Esophagus squamous epithelium (tissue), 5 donors: ENCODE measurements at places on chromosomes 7 and 10.

DNA sequence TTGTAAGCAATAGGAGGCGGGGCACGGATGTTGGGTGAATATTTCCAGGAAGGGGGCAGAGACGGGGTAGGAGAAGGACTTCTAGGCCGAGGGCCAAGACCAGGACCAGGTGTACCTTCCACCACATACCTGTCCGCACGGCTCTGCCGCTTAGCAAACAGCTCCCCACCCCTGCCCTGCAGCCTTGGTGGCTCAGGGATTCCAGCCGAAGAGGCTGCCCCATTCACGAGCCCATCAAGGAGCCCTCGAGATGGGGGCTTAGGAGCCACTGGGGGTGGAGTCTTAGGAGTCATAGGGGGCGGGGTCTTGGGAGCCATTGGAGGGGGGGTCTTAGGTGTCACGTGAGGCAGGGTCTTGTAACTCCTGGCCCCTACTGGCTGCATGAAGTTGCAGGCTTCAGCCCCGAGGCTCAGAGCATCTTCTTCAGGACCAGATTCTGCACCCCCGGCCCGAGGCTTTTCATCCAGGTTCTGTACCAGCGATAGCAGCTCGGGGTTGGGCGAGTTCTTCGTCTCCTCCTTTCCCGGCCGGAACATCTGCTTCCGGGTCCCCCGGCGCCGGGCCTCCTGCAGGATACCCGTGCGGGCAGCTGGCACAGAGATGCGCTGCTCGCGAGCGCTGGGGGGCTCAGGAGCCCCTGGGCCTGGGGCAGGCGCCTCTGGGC lies 6.1 kb upstream of the MYOZ1 start:
- DNase-seq, result no peak

DNA sequence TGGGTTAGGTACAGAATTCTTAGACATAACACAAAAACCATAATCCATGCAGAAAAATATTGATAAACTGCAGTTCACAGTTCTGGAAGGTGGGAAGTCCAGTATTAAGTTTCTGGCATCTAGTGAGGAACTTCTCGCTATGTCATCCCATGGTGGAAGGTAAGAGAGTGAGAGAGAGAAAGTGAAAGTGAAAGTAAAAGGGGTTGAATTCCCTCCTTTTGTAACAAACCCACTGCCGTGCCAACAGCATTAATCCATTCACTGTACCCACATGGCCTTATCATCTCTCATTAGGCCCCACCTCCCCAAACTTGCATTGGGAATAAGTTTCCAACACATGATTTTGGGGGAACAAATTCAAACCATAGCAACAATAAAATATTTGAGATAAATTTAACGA lies 17.1 kb downstream of the ZNF485 start:
- DNase-seq, result no peak

DNA sequence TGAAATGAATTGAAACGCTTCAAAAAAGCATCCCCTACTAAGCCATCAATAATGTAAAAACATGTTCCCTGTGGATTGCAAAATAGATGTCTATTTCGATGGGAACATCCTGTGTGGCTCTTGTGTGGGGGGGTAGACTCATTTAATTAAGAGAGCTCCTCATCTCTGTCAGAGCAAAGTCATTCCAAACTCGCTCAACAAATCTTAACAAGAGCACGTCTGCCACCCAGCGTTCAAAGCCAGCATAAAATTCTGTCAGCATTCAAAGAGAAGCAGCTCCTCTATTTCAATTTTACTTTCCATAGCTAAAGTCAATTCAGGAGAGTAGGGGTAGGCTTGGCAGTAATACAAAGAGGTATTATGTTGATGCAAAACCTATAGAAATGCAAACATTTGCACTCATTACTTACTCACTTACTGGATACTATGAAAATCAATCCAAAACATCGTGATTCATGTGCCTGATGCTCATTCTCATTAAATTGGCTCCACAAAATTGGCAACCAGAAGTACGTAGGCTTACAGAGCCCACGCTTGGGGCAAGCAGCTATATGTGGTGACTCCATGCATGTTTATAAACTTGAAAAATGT lies 114.9 kb downstream of the IPMK start:
- no peak for DNase-seq

- DNase-seq, result no peak
Observed at GRCh38 chr7:25361863-25362262, 133.6 kb upstream of the NPVF start.

DNA sequence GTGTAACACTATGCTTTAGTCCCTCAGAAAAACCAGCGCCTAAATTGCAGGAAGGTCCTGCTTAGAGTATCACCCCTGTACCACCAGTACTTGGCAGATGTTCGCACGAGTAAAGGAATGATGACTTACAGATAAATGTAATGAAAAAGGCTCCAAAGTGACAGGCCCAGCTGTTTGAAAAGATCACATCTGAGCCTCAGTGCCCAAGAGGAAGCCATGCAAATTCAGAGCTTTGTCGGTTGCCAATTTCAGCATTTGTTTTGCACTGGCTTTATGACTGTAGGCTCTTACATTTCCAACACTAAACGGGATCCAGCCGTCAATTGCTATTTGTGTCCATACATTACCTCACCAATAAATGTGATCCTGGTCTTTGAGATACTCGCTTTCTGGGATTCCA lies 60.6 kb upstream of the GAD2 start:
- no peak for DNase-seq

DNA sequence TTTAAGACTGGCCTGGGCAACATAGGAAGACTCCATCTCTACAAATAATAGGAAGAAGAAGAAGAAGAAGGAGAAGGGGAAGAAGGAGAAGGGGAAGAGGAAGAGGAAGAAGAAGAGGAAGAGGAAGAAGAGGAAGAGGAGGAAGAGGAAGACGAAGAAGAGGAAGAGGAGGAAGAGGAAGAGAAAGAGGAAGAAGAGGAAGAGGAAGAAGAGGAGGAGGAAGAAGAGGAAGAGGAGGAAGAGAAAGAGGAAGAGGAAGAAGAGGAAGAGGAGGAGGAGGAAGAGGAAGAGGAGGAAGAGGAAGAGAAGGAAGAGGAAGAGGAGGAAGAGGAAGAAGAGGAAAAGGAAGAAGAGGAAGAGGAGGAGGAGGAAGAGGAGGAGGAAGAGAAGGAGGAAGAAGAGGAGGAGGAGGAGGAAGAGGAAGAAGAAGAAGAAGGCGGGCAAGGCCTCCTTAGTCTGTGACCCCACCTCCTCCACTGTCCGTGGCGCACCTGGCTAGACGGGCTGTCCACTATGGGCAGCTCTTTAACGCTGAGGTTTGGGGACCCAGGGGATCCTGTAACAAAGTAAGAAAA lies 28.8 kb upstream of the ZFAND2A start:
- no peak for DNase-seq

DNA sequence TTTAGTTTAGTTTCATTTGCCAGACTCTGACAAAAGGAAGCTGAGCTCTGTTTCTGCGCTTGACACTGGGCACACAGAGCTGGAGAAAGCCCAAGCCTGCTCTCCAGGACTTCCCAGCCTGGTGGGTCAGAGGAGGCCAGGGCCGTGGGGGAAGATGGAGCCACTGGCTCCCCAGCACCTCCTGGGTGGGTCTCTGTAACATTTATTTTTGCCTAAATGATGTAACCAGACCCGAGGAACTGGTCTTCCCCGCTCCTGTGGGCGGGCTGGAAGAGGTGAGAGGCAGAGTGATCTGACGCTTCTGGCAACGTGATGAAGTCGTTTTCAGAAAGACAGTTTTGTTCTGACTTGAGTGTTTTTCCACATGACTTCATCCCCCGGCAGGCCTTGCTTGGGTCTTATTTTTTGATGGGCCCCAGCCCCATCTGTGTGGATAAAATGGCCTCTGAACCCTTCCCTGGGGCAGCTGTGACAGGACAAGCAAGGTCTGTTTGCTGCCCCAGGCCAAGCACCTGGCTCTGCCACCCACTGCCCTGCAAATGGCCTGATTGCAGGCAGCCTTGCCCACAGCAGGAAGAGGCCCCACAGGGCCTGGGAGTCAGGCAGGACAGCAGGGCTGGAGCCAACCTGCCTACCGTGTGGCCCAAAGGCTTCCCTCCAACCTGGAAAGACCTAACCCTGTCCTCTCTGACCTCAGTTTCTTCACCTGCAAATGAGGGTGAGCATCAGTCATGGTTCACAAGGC lies 304.9 kb upstream of the ZMIZ1 start:
- no peak for DNase-seq

GRCh38 chr10:126352453-126352852 lies 35.8 kb downstream of the ADAM12 start:
- no peak for DNase-seq

DNA sequence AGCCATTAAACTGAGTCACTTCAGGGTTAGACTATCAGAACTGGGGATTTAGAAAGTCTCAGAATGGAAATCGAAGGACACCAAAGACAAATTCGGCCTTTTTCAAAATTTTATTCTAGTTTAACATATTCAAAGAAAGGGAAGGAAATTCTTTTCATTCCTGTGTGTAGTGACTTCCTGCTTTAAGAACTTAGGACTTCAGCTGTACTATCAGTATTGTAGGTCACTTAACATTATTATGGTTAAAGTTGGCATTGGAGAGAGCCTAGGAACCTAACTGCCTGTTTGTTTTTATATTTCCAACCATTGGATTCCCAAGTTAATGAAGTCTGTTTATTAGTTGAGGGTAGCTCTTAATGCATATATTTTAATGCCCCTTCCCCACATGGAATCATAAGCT lies 63.7 kb downstream of the PTEN start:
- no peak for DNase-seq

DNA sequence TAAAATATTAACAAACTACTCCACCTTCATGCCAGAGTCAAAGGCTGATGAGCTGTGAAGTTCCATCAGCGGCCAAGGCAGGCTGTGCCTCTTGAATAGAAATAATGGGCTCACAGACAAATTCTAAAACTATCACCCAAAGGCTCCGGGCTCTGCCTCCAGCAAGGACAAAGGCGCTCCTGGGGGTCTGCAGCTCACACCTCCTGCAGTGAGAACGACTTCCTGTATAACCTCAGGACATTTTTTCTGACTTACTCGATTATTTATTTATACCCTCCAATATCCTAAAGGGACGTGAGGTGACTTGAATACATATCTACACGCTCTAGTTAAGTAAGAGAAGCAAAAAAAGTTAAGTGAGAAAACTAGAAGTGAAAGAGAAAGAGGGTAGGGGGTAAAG lies 500.7 kb downstream of the CCSER2 start:
- DNase-seq, result no peak
